ENCODE measurements at places on chromosomes 12 and 14.

DNA sequence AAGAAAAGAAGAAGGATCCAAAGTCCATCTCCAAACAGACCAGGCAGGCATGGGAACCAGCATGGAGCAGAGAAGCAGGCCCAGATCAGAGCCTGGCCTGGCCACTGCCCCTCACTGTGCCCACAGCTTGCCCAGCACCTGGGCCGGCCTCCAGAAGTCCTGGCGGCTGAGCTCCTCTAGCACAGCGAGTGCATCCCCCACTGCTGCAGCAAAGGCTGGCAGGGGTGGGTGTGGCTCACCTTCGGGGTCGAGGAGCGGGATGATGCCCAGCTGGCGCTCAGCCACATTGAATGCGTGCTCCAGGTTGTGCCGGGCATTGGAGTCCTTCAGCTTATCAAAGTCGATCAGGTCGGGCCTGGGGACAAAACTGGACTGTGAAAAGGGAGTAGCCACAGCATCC, 78.7 kb downstream of the SPTB start:
- no peak for DNase-seq

- DNase-seq: no peak
Measured at GRCh38 chr14:105207460-105207901, 26.4 kb upstream of the NUDT14 start.

DNA sequence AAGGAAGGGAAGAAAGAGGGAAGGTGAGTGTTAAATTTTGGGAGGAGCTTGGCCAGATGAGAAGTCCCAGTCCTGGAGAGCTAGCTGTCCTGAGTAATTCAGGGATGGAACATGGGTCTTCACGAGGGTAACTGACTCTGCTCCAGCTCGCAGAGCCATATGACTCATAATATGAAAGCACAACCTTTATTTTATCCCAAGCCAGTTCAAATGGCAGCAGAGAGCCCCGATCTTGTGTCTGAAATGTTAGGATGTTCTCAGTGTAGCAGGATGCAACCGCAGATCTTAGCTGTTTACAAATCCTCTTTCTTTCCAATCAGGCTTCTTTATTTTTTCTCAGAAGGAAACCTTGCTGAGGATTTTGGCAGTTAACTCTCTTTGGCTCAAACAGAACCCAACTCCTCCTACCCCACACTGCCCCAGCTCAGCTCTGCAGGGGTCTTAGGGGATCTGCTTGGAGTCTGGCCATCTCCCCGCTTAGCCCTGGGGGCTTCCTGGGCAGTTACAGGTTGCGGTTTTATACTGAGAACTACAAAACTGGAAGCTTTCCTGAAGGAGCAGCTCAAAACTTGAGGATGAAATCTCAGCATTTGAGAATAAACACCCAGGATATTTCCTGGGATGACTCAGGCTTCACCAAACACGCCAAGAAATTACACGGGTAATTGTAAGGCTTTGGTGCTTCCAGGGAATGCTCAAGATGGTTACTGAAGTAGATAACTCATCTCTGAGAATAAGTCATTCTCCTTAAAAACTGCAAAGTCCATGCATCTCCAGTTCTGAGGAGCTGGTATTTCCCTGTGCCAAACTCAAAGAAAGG, 92.5 kb downstream of the VCPKMT start:
- DNase-seq: peak; percentile 85

DNA sequence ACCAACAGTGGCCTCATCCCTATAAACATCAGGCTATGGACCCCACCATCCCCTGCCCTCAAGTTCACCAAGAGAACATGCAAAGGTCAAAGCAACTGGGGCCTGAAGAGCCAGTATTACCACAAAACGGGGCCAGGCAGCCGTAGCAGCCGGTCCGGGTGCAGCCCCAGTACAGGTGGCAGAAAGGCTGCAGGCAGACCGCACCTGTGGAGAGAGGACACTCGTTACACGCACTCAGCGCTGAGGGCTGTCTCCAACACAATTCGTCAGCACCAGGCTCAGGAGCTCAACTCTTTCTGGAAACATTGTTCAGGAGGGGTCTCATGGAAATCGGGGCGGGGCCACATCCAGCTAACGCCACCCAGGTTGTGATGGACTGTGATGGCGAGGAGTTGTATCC, 19.9 kb upstream of the GOLGA3 start:
- DNase-seq: no peak

- no peak for DNase-seq
Measured at GRCh38 chr12:106906715-106907114, 49.0 kb upstream of the TMEM263 start.

DNA sequence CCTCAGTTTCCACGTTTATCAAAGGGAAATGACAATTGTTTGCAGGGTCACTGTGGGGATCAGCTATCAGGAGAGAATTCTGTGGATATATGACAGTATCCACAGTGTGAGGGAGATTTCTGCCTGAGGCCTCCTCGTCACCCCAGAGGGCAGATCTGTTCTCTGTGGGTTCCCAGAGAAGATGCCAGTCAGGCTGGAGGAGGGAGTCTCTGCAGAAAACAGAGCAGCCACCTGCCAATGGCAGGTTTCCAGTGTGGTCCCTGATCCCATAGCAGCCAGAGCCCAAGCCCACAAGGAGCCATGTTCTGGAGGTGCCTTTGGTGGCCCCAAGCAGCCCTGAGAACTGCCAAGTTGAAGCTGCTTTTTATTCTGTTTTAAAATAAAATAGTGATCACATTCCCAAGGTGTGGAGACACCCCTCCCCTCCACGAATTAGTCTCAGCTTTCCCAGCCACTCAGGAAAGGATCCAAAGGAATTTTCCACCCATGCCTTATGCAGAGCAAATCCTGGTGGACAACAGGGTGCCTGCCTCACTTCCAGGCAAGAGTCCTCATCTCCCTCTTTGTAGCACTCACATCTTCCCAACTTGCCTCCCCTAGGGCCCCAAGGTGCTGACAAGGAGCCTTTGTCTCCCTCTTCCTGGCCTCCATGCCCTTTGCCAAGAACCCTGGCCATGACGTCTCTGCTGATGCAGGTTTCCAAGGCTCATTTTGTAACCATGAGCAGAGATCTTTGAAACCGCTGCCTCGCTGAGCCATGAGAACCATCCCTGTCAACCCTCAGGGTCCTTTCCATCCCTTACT, 20.4 kb downstream of the CMKLR1 start:
- no peak for DNase-seq

Data from GM04503 (cell line).